ENCODE measurements at places on chromosomes 4 and X.

DNA sequence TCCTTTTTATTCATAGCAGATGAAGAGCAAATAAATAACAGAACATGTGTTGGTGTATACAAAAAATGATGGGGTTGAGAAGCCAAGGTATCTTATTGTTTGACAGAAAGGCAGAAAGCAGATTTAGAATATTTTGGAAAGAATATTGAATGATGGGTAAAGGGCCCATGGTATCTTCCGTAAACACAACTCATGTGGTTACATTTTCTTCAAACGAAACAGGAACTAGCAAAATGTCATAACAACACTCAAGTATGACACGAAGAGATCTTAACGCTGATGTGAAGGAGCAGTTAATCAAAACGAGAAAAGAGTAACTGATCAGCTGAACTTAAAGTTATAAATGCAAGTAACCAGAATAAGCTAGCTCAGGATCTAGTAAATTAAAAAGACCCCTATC lies 195.7 kb upstream of the GK2 start:
- DNase-seq, result peak; percentile 66

GRCh38 chr4:137621056-137621455 lies 88.8 kb upstream of the PCDH18 start:
- DNase-seq, result no peak

- no peak for DNase-seq
Observed at GRCh38 chr4:102455750-102456149, 45.4 kb upstream of the NFKB1 start.

DNA sequence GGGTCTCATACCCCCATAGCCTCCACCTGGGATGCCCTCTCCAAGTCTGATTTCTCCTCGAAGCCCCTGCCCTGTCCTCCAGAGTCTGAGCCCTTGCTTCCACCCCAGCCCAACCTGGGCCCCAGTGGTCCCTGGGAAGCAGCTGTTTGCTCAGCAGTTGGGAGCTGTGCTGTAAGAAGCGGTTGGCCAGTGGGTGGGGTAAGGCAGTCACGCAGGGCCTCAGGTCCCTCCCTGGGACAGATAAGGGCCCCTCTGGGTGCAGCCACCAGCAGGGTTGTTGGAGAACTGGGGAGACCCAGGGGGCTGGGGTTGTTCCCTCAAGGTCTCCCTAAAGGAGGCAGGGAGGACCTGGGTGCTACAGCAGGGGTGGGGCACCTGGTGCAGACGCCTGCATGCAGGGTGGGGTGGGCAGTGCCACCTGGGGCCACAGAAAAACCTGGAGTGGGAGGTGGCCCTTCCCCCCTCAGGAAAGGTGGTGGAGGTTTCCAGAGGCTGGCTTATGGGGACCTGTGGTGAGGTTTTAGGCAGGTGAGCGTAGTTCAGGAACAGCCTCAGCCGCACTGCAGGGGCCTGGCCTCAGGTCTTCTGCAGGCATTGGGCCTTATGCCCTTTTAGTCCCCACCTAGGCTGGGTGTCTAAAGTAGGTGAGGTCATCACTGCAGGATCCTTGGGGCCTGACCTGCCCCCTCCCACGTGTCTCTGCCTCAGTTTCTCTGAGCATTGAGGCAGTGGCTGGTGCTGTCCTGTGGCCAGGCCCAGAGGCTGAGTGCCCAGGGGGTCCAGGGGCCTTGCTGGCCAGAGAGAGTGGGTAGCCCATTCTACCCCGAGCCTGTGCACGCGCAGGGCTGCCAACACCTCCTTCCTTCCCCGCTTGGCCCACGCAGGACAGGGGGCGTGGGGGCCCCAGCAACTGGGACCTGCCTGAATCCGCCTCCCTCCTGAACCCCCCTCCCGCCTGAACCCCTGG lies 3.1 kb upstream of the SLC26A1 start:
- no peak for DNase-seq

- DNase-seq, result no peak
Observed at GRCh38 chr4:128519163-128519830, 231.7 kb upstream of the PGRMC2 start.

GRCh38 chr4:4386736-4387392 lies at the start of gene NSG1:
NSG1 (plus strand) TSS chr4:4387102; CDS start chr4:4387630, 528 bp downstream.
- no peak for DNase-seq

DNA sequence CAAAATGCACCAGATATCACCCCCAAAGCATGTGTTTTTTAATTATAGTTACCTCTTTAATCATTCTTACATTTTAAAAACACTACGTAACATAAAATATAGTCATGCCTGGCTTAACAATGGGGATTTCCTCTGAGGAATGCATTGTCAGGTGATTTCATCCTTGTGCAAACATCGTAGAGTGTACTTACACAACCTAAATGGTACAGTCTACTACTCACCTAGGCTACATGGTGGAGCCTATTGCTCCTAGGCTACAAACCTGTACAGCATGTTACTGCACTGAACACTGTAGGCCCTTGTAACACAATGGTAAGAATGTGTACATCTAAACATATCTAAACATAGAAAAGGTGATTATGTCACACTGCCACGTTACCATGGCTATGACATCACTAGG lies 208.6 kb downstream of the SPOCK3 start:
- no peak for DNase-seq

- DNase-seq, result peak; percentile 40
Observed at GRCh38 chrX:41090568-41091238, 5.5 kb downstream of the USP9X start.

DNA sequence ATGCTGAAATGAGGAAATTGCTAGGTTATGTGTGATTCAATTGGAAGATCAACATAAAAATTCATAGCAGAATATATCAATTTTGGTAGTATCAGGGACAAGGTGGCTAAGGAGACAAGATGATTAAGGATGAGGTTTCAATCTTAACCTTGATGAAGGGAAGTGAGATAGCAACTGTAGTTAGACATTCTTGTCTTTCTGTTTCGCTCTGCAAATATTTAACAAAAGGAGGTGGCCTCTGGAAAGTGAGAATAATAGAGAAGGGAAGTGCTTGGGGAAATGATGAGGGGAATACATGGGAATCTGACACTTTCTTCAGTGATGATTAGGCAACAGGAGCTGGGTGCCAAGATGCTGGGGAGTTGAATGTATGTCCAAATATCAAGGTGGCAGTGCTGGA lies 337.1 kb upstream of the PUDP start:
- no peak for DNase-seq

GRCh38 chrX:12814420-12814819 lies 23.2 kb downstream of the PRPS2 start:
- peak; percentile 58 for DNase-seq

GRCh38 chr4:80989921-80990544 lies 40.5 kb upstream of the BMP3 start:
- peak; percentile 56 for DNase-seq

DNA sequence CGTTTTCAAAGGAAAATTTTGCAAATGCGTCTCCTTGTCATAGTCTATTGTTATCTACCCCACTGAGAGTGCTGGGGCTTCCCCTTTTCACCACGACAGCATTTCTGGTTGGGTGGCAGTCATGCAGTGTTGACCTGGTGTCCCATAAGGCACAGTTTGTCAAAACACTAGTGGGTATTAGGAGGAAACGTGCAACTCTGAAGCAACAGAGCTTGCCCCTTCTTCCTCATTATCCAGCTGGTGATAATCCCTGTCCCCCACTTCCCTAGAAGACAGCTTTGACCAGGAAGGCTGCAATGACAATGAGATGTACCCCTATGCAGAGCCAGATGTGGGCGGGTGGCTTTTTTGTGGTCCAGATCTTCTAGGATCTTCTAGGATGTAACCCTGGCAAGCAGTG lies 1.8 kb downstream of the TBC1D1 start:
- DNase-seq, result peak; percentile 81

- no peak for DNase-seq
Observed at GRCh38 chrX:129161108-129161507, 362.2 kb downstream of the SMARCA1 start.

- no peak for DNase-seq
Observed at GRCh38 chr4:96093563-96093962, 253.7 kb downstream of the PDHA2 start.

DNA sequence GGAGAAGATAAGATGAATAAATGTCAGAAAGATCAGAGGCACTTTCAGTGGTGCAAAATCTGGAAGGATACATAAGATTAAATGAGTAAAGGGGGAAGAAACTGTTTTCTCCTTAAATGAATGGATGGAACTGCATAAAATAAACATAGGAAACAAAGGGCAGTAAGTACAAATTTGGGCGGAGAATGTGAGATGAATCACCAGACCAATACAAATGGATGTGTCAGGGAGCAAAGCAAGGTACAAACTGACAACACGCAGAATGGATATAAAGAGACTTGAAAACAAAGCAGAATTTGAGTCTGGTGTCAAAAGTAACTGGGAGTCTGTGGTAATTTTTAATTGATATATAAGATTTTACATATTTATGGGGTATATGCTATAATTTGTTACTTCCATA lies 175.3 kb upstream of the PCDH18 start:
- DNase-seq, result no peak

DNA sequence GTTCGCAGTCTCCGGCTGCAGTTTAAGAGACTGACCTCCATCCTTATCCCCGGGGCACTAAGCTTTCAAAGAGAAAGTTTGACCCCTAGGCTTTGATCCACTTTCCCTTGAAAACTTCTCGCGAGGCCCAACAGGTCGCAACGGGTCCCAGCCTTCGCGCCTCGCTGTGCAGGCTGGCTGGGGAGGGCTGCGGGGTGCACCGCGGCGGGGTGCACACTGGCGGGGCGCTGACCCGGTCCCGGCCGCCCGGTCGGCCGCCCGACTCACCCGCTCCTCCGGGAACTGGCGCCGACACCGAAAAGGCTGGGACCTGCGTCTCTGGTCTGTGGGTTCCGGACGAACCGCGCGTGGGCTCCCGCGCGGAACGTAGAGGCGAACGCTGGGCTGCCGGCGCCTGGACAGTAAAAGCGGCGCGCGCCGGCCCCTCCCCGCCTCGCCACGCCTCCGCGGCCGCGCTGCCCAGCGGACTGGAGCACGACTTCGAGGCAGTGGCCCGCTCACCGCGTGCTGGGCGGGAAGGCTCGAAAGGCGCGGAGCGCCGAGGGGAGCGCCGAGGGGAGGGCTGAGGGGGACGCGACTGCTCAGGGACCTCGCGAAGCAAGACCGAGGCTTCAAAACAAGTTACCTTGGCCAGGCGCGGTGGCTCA lies at the start of gene TAF7L:
TSS of gene TAF7L (minus strand) at position 378 of the 647 bp plus-strand sequence. CDS start 3,791 bp downstream, outside the sequence.
- DNase-seq, result no peak

- DNase-seq, result no peak
Observed at GRCh38 chrX:40007131-40007755, 90.5 kb downstream of the BCOR start.

GRCh38 chr4:124633285-124633941 lies 79.1 kb downstream of the ANKRD50 start:
- DNase-seq, result no peak

- no peak for DNase-seq
Observed at GRCh38 chrX:137792214-137792613, 226.3 kb downstream of the ZIC3 start.

- DNase-seq, result no peak
Observed at GRCh38 chr4:147981305-147981704, 249.4 kb downstream of the ARHGAP10 start.

GRCh38 chrX:24294619-24295018 lies 19.2 kb downstream of the SUPT20HL2 start:
- DNase-seq, result no peak

- no peak for DNase-seq
Observed at GRCh38 chr4:176189891-176190795, 5.2 kb downstream of the SPATA4 start.

DNA sequence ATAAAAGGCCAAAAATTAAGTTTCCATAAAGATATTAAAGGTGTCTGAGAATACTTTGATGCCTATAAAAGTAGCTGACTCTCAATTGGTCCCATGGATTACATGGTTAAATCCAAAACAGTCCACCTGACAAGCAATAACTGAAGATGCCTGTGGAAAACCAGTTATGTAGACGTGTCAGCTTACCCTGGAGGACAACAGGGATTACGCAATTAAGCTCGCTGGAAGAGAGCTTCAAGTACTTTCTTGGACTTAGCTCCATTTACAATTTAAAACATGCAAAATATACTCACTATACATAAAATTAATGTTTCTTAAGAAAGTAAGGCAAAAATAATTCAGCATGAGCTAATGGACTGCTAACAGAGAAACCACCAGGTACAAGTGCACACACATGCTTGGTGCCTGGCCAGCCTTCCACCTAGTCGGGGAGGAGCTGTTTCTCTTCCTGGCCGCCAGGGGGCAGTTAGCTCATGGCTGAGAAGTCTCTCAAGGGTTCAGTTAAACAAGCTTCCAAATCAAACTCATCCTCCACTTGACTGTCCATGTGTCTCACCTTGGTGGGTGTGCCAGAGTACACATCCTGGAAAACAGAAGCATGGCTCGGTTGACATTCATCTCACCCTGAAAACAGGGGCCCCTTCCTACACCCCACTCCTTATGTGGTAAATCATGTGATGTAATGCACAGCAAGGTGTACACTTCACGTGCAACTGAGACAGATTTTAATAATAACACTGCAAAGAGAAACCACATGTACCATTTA lies 9.2 kb upstream of the FAM53A start:
- DNase-seq, result peak; percentile 70

GRCh38 chr4:85092943-85093342 lies 126.5 kb upstream of the WDFY3 start:
- DNase-seq, result no peak

- DNase-seq, result no peak
Observed at GRCh38 chrX:43003204-43003565, 225.2 kb upstream of the PPP1R2C start.

- DNase-seq, result no peak
Observed at GRCh38 chr4:147014946-147015345, 69.3 kb upstream of the TTC29 start.

DNA sequence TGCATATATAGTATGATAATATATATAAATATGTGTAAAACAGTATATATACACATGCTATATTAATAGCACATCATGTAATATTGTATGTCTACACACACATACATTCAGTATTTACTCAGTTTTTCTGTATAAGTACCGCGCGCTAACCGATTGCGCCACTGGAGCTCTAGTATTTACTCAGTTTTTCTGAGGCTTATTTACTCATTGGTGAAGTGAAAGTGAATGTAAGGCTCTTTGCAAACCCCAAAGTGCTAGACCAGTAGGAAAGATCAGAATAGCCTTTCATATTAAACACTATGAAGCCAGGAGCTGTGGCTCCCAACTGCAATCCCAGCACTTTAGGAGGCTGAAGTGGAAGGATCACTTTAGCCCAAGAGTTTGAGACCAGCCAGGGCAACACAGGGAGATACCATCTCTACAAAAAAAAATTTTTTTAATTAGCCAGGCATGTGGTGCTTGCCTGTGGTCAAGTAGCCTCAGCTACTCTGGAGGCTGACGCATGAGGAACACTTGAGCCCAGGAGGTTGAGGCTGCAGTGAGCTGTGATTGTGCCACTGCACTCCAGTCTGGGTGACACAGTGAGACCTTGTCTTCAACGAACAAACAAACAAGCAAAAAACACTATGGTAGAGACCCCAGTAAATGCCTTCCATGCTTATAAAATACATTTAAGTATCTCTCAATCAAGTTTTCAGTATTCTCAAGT lies 125.8 kb downstream of the KIT start:
- DNase-seq, result peak; percentile 62
